Liver (tissue), 10 donors: ENCODE measurements at places on chromosomes 5 and 9. TPM values are rescaled to one million over a fixed set of nuclear protein-coding genes. Genes with fewer than 3 reads are reported as not detected.

DNA sequence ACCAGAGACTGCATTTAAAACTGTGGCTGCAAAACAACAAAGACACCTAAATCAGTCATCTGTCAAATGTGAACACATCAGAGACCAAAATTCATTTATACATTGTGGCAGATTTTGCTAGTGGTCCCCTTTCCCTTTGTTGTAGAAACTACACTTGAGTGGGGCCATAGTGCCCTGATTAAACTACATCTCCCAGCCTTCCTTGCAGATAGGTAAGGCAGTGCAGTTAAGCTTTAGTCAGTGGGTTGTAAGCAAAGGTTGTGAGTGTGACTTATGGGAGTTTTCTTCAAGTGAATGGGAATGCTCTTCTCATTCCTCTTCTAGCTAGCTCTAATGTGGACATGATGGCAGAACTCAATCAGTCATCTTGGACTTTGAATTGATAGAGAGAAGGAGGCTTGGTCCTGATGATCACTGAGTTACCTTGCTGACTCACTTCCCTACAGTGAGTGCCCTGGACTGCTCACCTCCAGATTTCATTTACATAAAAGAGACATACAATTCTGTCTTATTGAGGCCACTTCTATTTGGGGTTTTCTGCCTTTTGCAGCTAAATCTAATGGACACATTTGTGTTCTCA lies 35.2 kb upstream of the SPARC start:
- DNase-seq: no peak

Gene MARCHF3
- 1.1 TPM for polyA plus RNA-seq

Gene SOHLH1
- polyA plus RNA-seq: not detected

DNA sequence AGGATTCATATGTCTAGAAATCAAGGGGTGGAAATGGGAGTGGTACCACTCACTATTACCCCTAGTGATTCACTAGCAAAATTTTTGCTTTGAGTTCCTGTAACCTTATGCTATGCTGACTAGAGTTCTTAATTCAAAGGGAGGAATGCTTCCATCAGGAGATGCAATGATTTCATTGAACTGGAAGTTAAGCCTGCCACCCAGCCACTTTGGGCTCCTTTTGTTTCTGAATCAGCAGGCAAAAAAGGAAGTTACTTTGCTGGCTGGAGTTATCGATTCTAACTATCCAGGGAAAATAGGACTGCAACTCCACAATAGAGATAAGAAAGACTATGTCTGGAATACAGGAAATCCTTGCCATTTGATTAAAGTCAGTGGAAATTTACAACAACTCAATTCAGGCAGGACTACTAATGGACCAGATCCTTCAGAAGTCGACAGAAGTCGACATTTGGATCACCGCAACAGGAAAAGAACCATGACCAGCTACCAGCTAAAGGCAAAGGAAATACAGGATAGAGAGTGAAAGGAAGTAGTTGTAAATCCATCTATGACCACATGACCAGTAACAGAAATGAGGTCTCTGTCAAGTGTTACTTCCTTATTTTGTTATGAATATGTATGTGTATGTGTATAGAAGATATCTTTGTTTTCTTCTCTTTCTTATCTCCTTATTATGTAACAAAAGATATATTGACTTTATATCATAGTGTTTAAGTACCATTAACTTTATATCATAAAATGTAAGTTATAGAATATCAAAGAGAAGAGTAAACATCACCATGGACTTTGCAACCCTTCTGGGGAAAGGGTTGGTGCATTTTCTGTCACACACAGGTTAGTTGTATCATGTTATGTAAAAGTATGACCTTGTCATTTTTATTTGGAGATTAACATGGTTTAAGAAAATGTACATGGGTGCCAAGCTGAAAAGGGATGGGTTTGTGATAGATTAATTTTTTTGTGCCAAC lies 198.7 kb upstream of the HAPLN1 start:
- no peak for DNase-seq

GRCh38 chr5:177357459-177358351 lies at the start of gene RGS14:
Gene RGS14 (plus strand): TSS chr5:177357924. CDS start chr5:177358025, 101 bp downstream.
- no peak for DNase-seq

Gene CDC25C
- 0.49 TPM for polyA plus RNA-seq

- no peak for DNase-seq
These were observed 13.7 kb downstream of the SLC9A3 start for GRCh38 chr5:510521-510920.

Gene TAF11L2
- polyA plus RNA-seq: not detected

DNA sequence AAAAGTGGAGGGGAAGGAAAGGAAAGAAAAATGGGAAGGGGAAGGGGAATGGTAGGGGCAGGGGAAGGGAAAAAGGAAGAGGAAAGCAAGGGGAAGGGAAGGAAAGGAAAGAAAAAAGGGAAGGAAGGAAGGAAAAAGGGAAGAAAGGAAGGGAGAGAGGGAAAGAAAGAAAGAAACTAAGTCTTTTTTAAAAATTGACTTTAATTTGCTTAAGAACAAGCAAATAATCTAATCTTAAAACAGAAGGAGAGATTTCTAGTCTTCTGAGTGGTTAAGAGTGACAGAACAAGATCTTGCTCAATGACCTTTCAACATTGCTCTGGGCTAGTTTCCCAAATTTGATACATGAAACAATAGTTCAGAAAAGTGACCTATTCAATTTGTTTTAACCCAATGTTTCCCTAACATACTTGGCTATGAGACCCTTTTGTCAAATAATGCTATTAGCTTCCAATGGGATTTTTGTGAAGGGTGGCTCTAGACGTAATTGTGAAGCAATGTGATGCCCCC lies 33.4 kb upstream of the GLIS3 start:
- DNase-seq: no peak

DNA sequence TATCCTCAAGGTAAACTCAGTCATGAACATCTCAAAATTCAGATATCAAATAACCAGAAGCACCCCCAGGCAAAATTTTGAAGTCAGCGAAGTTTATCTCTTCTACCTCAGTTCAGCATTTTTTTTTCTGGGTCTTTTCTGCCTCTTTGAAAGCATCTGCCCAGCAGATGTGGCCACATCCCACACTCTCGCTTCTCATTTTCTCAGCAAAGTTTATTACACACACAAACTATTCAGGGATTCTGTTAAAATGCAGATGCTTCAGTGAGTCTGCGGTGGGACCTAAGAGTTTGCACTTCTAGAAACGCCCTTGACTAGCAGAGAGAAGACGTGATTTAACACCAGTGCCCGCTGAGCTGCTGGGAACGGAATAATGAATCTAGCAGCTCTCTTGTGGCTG lies 19.3 kb downstream of the RASEF start:
- no peak for DNase-seq

GRCh38 chr5:149271195-149271715 lies 404 bp upstream of the AFAP1L1 start:
- peak; percentile 36 for DNase-seq

- no peak for DNase-seq
These were observed 112.5 kb upstream of the EMB start for GRCh38 chr5:50553560-50553984.

DNA sequence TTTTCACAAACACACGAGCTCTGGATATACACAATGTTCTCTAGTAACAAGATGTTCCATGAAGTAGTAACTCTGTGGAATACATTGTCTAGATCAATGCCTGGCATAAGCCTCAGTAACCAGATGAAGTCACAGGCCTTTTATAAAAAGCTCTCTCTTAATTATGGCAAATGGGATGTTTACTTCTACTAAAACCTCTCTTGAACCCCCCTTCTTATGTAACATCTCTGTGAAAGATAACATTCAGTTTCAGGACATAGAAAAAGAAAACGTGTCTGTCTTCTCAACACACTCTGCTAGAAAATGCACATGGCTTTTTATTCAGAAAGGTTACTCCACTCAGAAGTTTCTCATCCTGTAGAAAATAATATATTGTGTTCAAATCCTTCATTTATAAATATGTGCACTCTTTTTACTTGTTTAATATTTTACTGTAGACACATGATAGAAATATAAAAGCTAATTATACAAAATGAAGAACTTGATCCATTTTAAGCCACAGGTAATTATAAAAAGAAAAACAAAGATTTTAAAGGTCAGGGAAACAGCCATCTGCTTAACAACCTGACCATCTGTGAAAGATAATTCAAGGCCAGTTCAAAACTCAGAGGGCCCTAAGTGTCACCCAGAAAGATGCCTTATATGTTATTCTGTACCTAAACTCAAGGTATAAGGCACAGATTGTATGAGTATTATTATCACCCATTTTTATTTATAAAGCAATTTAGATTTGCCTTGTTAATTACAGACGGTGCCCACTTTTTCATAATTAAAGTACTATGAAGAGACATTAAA lies 812.0 kb downstream of the CDH18 start:
- no peak for DNase-seq

DNA sequence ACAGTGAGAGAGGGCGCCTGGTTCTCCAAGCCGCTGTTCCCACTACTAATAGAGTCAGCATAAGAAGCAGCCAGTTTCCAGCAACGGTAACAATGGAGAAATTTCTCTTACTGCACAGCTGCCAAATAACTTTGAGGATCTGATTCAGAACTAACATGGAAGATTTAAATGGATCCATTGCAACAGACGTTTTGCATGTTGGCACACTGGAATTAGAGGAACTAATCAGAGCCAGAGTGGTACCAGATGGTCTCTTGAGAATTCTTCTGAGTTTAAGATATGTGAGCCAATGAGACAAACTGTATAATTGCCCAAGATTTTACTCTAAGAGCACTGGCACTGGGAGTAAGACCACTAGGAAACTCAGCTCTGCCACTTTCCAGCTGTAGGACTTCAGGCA lies 186.5 kb downstream of the EFNA5 start:
- DNase-seq: no peak

DNA sequence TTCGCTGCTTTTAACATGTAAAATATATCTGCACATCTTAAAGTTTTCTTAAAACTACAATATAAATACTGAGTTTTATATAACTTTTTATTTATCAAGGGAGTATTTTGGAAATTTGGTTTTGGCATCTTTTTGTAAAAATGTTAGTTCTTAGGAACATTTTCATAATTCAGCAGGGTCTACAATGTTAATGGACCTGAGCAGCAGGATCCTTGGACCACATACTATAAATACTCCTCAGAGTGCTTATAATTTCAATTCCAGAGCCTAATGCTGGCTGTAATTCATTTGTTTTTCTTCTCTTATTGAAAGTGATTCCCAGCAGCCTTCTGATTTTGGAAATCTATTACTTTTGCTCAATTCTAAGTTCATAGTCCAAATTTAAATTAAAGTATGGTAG lies 1216.2 kb downstream of the MAT2B start:
- DNase-seq: no peak

DNA sequence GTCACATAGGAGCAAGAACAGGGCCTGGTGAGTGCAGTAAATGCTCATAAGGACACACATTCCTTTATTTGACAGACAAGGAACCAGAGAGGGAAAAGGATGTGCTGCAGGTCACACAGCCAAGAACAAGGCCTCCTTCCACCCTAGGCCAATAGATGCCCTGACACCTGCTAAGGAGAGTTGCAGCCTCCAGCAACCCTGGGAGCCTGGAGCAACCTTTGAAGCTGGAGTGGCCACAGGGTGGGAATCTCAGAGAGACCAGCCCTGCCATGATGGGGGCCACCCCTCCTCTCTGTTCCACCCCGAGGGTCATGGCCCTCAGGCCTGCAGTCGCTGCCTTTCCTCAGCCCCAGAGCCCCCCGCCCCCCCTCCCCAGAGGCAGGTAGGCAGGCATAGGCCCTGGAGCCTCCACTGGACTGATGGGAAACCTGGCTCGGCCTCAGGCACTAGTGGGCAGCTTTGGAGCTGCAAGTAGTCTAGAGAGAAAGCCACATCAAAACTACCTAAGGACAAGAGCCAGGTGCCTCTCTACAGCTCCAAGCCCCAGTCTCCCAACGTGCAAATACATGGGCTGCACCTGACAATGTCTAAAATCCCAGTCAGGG lies 116.1 kb upstream of the SPOCK1 start:
- DNase-seq: no peak

Gene PCDHGA5
- 0.08 TPM for polyA plus RNA-seq

Gene UGT3A2
- 0.18 TPM for polyA plus RNA-seq

Gene REEP5
- polyA plus RNA-seq: 182 TPM

GRCh38 chr9:91907484-91908292 lies 42.3 kb downstream of the ROR2 start:
- DNase-seq: no peak

Gene OR1Q1
- polyA plus RNA-seq: not detected

Gene CCNI2
- 0.57 TPM for polyA plus RNA-seq

- no peak for DNase-seq
These were observed 125.6 kb downstream of the PAPPA start for GRCh38 chr9:116279230-116279629.
